ENCODE measurements at places on chromosomes 12 and 14.

DNA sequence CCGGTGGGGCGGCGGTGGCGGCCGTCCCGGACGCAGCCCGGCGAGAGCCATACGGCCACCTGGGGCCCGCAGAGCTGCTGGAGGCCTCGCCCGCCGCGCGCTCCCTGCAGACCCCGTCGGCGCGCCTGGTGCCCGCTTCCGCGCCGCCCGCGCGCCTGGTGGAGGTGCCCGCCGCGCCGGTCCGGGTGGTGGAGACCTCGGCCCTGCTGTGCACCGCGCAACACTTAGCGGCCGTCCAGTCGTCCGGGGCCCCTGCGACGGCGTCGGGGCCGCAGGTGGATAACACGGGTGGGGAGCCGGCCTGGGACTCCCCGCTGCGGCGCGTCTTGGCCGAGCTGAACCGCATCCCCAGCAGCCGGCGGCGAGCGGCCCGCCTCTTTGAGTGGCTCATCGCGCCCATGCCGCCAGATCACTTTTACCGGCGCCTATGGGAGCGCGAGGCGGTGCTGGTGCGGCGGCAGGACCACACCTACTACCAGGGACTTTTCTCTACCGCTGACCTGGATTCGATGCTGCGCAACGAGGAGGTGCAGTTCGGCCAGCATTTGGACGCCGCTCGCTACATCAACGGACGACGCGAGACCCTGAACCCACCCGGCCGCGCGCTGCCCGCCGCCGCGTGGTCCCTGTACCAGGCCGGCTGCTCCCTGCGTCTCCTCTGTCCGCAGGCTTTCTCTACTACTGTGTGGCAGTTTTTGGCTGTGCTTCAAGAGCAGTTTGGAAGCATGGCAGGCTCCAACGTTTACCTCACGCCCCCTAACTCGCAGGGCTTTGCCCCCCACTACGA, 716 bp downstream of the RIOX1 start:
- DNase-seq: peak; percentile 75

DNA sequence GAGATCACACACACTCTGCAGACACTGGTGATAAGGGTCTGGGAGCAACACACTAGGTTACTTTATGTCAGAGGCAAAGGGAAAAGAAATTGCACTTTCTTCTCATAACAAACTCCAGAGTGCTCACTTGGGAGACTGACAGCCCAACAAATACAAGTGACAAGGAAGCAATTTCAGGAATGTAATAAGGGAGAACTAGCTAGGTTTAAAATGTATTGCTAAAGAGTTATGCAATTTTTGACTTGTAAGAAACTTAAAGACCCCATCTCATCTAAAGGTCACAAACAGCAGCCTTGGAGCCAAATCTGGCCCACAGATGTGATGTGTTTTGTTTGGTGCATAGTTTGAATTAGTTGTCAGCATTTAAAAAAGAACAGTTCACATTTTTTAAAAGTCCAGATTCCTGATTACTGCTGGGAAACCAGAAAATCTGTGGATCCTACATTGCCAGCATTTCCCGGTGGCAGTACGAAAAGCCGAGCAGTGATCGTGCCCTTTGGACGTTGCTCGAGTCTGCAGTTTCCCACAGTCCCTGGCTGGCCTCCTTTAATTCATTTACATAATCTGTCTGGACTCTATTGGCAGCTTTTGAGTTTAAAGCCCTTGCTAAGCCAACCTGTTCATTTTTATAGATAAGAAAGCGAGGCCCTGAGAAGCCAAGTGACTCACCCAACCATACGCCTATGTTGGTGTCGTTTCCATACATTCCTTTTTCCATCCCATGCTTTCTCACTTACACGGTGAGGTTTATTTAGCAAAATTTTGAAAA, 42.0 kb upstream of the ETV6 start:
- DNase-seq: peak; percentile 71

DNA sequence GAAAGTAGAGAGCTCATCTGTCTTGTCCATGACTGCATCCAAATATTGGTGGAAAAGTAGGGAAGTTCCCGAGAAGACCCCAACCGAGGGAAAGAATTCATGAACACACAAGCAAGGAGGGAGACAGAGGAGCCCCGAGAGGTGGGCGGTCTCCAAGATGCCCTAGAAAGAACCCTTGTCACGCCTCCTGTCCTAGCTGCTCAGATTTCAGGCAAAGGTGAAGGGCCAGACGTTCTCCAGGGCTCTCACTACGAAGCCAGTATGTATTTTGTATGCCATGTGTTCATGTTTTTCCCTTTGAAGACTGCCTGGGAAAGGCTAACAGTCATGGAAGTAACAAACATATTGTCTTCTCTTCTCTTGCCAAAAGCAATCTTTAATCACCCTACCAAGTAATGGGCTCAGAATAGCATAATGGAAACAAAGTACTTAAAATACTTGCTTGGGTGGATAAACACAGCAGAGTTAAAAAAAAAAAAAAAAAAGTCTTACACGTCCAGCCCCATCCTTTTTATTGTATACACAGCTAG, 99.2 kb upstream of the TBX3 start:
- DNase-seq: no peak

GRCh38 chr12:13941258-13942249, 39.8 kb downstream of the GRIN2B start:
- DNase-seq: peak; percentile 6

DNA sequence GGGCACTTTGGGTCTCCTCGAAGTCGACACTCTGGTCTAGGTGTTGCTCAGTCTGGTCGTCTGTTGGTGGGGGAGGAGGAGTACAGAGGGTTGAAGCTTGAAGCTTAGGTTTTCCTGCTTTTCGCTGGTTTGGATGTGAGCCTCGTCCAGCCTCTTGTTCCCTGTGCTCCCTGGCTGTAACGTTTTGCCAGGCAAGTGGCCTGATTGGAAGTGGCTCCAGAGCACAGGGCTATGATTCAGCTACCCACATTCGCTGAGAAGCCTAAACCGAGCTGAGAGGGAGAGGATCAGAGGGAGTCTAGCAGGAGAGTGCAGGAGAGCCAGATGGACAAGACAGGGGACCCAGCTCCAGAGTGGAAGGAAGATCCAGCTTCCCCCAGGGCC, 6.1 kb downstream of the HOXC10 start:
- no peak for DNase-seq

DNA sequence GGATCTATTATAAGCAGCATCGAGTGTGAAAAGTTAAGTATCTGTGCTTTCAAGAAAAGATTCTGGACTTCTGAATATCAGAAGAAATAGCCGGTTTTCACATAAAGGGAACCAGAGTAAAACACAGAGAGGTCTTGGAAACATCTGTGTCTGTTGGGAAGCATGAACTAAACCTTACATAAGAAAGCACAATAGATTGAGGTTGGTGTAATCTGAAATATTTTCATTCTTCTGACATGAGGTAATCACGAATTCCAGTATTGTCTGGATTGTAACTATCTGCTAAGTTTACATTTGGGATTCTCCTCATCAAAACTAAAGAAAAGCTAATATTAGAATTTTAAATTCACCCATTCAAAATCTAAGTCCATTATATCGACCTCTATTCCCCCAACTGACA, 161.3 kb downstream of the CPNE8 start:
- peak; percentile 12 for DNase-seq

DNA sequence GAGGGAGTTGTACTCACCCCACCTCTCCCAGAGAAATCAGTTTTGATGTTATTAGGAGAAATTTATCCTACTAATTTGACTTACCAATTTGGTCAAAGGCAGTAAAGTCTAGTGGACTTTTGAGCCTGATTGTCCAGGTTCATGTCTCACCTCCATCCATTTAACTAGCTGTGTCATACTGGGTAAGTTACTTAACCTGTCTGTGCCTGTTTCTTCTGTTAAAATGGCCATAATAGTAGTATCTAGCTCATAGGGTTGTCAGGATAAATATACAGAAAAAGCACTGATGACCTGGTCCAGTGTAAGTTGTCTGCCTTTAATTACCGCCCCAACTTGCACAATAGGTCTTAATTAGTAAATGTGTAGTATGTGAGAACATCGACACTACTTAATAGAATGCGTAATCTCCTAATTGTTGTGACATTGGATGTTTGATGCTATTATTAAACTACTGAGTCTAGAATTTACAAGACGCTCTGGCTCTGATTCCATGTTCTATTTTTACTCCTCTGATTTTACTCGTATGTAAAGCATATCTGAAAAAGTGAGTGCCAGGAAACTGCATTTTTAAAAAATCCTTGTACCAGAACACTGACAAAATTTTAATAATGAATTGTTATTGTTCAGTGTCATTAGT, 1.5 kb downstream of the RAB21 start:
- peak; percentile 21 for DNase-seq

- DNase-seq: no peak
Observed at GRCh38 chr12:57715786-57716185, 21.9 kb downstream of the OS9 start.

GRCh38 chr14:104641753-104642539, 37.4 kb upstream of the TMEM179 start:
- no peak for DNase-seq

- no peak for DNase-seq
Observed at GRCh38 chr12:101051151-101051550, 158.9 kb downstream of the SLC5A8 start.

GRCh38 chr12:25950329-25951115, 8.0 kb upstream of the RASSF8 start:
- DNase-seq: no peak

- peak; percentile 65 for DNase-seq
Observed at GRCh38 chr14:35814371-35815005, 5.4 kb upstream of the RALGAPA1 start.

GRCh38 chr12:92629349-92630065, 73.3 kb upstream of the PLEKHG7 start:
- peak; percentile 79 for DNase-seq

- DNase-seq: no peak
Observed at GRCh38 chr12:132229193-132229760, 85.0 kb downstream of the NOC4L start.

- no peak for DNase-seq
Observed at GRCh38 chr14:41130274-41130673, 476.4 kb upstream of the LRFN5 start.

DNA sequence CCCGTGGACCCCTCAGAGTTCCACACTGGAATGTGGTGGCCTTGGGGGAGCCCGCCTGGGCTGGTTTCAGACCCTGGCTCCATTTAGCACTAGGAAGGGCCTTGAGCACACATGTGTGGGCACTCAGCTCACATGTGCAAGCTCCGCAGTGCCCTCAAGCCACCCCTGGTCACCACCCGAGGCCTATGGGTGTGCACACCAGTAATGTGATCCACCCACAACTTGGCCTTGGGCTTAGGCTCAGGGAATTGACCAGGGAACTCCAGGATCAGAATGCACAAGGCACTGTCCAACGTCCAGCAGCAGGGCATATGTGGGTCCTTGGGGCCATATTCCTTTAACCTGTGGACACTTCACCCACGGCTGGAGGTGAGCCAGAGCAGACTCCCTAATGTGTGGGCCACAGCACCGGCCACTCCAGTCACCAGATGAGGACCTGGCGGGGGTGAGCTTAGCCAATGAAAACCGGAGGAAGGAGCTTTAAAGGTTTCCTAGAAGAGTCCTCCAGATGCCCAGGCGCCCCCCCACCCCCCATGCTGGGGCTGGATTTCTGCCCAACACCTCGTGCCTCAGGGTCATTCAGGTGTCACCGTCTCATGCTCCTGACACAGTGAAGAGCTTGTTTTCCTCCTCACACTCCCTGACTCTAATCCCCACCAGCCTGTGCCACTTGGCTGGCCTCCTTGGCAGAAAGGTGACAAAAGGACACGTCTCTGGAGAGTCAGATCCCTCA, 209.2 kb downstream of the ZFP36L1 start:
- no peak for DNase-seq

DNA sequence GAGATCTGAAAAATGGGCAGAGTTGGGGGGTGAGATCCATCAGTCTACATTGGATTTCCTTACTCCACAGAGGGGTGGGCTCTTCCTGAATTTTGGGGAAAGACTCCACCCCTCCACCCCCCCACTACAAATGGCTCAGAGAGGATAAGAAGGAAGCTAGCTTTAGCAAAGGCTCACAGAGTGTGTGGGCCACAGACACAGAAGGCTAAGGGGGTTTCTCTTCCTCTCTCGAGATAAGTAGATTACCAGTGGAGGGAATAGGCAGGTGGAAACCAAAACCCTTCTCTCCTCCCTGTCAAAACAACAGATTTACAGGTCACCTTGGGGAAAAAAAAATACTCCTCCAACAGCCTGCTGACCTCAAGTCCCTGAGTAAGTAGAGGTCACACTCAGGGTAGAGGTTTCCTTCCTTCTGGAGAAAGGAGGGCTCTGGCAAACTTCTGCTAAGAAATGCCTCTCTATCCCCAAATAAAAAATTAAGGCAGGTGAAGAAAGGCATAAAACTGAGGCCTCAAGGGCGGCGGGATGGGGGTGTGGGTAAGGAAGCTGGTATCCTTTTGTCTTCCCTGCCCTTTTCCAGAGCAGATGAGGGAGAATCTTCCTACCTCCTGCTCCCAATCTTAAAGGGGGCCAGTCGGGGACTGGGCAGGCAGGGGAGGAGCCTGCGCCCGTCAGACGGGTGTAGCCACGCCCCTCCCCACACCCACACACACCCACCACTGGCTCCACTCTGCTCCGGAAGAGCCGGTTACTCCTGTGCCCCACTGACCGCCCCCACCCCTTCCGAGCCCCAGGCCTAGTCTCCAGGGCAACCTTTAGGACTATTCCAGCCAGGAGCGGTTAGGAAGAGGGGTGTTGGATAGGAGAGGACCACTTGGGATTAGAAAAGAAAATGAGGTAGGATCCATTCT, 1.9 kb upstream of the BAZ2A start:
- peak; percentile 39 for DNase-seq

DNA sequence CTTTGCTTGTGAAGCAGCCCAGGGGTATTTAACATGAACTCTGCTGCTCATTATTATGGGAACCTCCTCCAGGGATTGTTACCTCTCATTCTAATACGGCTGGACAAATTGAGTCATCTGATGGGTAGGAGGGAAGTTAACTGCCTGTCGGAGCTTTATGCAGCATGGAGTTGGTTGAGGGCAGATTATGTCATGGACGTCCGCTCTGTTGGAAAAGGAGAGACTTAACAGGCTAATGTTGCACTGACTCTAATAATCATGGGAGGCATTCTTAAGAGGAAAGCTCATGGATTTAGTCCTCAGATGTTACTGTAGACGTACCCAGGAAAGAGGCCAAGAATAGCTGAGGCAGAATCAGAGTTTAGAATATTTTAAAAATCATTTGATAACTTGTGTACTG, 9.9 kb downstream of the POP5 start:
- DNase-seq: peak; percentile 33

GRCh38 chr14:97380539-97380941, 583.4 kb downstream of the VRK1 start:
- no peak for DNase-seq

- no peak for DNase-seq
Observed at GRCh38 chr14:65834812-65835211, 422.3 kb downstream of the FUT8 start.

GRCh38 chr14:98165976-98166375, 1106.0 kb downstream of the BCL11B start:
- DNase-seq: no peak

DNA sequence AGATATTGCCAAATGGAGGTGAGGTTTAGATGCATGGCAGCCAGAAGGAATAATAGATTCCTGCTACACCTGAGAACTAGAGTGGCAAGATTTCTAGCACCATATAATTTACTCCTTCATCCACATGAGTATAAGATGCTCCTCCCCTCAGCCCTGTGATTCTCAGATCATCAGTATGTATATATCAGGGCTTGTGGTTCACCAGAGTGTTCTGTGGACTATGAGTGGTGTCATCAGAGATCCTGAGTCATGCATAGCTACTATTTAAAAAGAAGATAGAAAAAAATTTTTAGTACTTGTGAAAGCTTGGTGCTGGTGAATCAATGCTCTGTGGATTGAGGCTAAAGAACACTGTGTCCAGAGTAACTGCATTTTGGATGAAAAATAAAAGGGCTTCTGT, 285.9 kb downstream of the BMP4 start:
- peak; percentile 36 for DNase-seq

GRCh38 chr12:79262938-79263337, 398.4 kb downstream of the SYT1 start:
- DNase-seq: peak; percentile 18

- no peak for DNase-seq
Observed at GRCh38 chr14:51862176-51862796, 1.9 kb downstream of the GNG2 start.
